H4 (cell line): ENCODE measurements at places on chromosomes 2 and 18.

DNA sequence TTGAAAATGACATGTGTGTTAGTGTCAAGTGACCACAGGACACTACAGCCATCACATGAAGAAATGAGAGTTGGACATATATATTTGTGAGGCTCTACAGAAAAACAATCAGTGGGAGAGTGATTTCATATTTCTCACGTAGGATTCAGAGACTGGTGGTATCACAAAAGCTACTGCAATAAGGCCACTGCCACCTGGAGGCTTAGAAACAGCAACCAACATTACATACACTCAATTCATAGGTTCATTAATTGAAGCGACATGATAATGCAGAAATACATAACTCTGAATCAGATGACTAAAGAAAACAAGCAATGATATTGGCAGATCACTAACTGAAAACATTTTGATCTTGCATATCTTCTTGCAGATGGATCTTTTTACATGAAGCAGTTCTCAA lies 248.1 kb upstream of the KLHL14 start:
- DNase-seq, result no peak

GRCh38 chr2:113342650-113343049 lies 63.9 kb upstream of the PAX8 start:
- no peak for DNase-seq

- DNase-seq, result no peak
Measured at GRCh38 chr2:240182476-240182875, 42.0 kb upstream of the OTOS start.

- peak; percentile 86 for DNase-seq
Measured at GRCh38 chr2:28583899-28584553, 88.2 kb downstream of the PLB1 start.
